ENCODE measurements at places on chromosomes 1 and 21.

- no peak for DNase-seq
Observed at GRCh38 chr1:54428837-54429518, 22.8 kb upstream of the SSBP3 start.

DNA sequence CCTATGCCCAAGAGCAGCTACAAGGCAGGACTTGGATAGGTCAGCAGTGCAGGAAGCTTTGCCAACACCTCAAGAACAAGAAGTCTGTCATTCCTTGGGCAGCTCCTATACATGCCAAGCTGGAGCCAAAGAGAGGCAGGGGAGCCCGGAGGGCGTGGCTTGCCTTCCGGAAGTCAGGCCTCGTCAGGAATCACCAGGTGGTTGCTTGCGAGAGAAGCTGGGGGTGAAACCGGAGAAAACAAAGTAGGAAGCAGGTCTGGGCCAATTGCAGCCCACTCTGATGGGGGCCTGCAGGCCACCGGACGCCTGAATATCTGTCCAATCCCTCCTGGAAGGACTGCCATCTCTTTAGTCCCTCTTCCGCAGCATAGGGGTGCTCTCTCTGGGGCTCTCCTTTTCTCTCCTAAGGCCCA lies 794 bp upstream of the FAM76A start:
- peak; percentile 72 for DNase-seq

DNA sequence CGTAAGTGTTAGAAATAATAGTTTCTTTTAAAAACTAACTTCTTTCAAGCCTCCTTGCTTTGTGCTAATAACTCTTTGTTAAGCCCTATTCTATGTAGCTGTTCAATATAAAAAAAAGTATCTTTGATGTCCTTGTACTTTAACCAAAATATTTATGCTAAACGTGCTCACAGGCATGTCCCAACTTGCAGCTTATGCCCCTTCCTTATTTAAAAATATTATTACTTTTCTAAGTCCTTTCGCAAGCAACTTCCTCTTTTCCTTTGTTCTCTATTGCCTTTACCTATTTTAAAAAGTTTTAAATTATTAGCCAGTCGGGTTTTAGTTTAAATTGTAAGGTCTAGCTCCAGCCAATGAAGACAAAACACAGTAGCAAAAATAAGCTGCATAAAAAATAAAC lies 43.4 kb upstream of the NBPF3 start:
- DNase-seq, result no peak

GRCh38 chr1:107840725-107841124 lies 124.3 kb downstream of the VAV3 start:
- no peak for DNase-seq

DNA sequence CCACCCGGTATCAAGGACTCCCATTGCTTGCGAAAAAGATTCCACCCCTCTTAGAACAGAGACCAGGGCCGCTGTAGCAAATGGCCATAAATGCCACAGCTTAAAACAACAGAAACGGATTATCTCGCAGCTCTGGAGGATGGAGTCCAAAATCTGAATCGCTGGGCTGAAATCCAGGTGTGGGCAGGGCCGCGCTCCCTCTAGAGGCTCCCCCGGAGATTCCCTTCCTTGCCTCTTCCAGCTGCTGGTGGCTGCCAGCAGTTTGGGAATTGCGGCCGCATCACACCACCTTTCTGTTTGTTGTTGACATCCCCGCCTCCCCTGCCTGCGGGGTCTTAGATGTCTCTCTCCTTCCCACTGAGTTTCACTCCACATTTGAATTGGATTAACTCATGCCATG lies 15.6 kb downstream of the PDE9A start:
- no peak for DNase-seq

- DNase-seq, result no peak
Observed at GRCh38 chr1:215517441-215517891, 49.6 kb upstream of the KCTD3 start.

DNA sequence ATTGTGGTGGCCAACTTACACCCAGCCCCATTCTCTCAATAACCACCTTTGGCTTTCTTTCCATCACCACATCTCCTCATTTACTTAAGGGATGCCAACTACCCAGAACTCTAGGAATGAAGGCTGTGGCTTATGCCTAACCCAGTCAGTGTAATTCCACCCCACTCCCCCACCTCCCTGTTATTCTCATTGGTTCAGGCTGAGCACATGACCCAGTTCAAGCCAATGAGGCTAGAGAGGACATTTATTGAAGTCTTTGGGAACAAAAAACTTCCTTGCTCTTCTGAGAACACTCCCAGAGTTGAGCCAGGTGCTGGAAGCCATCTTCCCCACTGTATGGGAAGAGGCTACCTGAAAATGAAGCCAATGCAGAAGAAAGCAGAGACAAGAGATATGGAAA lies 22.8 kb upstream of the CD2 start:
- no peak for DNase-seq

DNA sequence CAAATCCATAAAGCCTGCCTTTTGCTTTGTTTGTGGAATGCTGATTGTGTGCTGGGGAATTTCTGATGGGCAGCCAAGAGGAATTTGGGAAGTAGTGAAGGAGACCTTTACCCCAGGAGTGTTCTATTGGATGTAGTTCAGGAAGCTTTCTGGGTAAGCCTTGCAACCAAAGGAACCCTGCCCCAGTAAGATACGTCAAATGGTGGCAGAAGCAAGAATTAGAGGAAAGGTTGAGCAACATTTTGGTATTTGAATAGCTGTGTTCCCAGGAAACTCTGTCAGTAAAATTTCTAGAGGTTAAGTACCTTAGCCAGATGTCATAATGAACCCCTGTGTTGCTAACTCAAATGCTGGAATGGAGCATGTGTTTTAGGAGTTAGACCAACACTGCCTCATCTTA lies 6.4 kb downstream of the MGST3 start:
- no peak for DNase-seq

- no peak for DNase-seq
Observed at GRCh38 chr1:47637111-47637685, 199.4 kb downstream of the FOXD2 start.

DNA sequence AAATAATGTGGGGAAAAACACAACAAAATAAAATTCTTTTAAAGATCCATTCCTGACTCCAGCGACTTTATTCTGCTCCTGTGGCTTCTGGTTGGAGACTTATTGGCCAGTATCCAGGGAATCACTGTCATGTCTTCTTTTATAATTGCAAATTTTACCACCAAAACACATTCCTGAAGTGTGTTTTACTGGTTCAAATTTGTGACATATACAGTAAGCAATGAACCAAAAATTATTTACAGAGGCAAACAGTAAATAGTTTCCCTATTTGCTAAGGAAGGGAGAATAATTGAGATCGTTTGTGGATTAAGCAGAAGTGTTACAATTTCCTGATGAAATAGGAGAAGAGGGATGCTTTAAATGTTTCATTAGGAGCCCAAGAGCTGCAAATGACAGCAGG lies 118.7 kb downstream of the ZNF281 start:
- no peak for DNase-seq

DNA sequence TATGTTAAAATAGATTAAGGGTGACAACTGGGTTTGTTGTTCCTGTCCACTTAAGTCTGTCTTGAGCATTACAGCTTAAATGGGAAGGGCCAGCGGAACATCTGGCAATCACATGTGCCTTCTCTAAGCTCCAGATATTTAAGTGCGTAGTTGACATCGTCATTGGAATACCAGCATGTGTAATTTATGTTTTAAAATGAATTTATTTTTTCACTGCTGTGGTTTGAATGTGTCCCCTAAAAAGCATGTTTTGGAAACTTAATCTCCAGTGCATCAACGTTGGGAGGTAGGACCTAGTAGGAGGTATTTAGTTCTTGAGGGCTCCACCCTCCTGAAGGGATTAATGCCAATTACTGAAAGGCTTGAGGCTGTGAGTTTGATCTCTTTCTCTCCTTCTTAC lies 13.4 kb downstream of the ZCCHC17 start:
- DNase-seq, result no peak

DNA sequence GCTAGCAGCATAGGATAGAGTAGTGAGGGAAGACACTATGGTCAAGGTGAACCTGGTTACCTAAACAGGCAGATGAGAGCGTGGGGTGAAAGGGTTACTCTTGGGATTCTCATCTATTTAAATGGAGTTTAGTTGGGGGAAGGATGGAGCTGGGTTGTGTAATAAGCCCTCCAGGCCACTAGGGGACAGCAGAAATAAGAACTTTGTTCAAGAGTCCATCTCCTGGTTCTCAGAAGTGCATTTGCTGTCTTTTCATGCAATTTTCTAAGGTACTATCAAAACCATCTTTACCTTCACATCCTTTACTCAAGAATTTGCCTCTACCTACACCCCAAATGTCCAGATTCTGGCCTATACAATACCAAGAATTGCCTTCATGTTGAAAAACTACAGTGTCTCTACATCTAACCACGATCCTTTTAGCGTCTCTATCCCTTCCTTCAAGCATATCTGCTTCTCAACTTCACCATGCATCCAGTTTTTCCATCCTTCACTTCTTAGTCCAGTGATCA lies 28.0 kb downstream of the SLAMF1 start:
- DNase-seq, result no peak

GRCh38 chr1:73674945-73675561 lies 522.9 kb downstream of the LRRIQ3 start:
- no peak for DNase-seq

- DNase-seq, result no peak
Observed at GRCh38 chr1:3249231-3249630, 180.2 kb downstream of the PRDM16 start.

DNA sequence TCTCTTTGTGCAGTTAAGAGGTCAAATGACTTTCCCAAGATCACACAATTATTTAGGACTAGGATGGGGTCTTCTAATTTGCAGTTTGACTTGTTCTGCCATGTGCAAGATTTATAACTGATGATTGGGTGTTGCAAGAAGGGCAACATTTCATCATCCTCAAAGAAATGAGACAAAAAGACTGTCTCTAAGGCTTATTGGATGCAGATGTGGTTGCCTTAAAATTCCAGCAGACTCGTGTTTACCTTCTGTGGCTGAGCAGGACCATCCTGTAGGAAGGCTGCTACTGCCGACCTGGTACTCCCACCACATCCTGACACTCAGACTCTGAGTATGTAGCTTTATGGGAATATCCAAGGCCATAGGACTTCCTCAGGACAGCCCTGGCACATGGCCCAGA lies 99.9 kb upstream of the SGIP1 start:
- DNase-seq, result no peak

GRCh38 chr21:45439901-45440461 lies 35.0 kb downstream of the COL18A1 start:
- no peak for DNase-seq

GRCh38 chr1:26358411-26359384 lies 4.8 kb upstream of the CRYBG2 start:
- DNase-seq, result no peak

GRCh38 chr1:63004868-63005267 lies 220.9 kb downstream of the ATG4C start:
- DNase-seq, result no peak

DNA sequence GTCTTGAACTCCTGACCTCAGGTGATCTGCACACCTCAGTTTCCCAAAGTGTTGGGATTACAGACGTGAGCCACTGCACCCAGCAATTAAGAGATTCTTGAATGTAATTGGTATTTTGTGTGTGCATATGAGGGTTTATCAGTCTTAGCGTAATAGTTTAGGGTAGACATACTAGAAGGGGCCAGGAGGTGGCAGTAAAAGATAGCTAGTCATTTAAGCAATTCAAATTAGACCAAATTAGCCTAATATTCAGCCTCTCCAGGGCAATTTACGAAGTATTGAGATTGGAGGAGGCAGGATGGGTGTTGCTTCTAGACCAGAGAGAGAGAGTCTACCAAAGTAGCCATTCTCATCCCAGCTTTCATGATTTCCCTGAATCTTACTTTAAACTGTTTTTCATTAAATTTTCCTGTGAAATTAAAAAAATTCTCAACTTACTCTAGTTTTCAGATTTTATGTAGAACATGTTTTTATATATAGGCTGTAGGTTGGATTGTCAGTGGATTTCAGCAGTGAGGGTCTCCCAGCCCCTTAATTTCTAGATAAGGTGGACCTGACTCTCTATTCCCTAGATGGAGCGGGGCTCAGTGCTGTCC lies 119.7 kb downstream of the HHAT start:
- peak; percentile 63 for DNase-seq

DNA sequence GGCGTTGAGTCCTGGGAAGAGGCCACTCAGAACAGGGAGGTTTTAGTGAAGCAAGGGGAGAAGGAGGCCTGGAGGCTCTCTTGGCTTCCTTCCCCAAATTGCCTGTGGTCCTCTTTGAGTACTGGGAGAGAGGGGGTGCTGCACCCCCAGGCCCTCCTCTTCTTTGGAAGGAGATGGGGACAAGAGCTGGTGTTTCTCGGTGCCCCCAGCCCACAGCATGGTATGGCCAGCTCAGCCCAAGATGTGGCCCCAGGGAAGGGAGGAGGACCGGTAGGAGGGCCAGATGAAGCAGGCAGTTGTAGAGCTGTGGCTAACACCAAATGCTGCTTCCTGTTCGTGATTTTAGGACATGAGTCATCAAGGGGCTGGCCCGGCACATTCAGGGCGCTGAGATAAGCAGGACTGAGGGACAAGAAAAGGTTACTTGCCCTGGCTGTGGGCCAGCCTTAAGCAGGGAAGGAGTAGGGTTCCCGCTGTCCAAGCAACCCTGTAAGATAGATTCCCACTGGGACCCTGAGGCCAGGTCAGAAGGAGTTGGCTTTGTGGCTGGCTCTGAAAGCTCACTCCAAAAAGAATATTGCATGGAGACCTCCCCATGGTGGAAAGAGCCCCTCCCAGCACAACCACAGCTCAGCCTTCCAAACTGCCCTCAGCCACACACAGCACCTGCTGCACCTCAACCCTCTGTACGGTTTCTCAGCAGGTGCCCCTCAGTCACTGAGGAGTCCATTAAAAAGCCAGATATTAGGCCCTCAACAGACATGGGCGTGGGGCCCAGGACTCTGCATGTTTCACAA lies 4.9 kb upstream of the TNFRSF1B start:
- no peak for DNase-seq

DNA sequence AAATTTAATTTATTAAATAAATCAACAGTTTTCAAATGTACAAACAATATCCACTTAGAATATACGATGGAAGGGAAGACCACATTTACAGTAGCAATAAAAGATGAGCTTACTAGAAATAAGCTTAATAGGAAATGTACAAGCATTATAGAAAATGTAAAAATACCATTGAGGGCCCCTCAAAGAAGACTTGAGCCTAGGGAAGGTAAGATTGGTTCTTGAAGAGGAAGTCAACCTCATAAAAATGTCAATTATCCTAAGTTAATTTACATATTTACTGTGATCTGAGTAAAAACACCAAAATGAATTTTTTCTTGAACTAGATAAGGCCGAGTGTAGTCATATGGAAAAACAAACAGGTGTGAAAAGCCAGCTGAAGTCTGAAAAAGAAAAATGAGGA lies 39.7 kb upstream of the TRIM67 start:
- DNase-seq, result no peak

DNA sequence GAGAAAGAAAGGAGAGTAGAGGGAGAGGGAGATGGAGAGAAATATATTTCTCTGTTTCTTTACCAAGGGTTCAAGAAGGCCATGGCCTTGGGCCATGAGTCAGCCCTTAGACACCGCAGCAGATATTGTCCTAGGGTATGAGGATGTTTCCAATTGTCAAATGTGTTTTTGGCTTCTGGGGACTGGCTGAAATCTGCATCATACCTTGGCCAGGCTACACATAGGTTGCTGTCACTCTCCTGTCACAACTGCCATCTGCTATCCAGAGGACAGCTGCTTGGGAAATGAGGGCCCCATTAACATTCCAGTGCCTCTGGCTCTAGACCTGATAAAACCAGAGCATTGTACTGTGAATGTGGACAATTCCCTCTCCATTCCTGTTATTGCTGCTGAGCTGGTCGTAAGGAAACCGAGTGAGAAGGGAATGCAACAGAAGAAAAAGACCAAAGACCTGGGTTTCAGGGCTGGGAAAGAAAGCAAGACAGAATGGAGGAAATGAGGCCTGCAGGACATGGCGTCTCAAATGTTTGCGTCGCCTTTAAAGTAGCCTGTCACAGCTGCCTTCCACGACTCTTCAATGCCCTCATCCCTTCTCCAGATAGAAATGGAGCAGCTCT lies 8.8 kb upstream of the PIGC start:
- no peak for DNase-seq

- no peak for DNase-seq
Observed at GRCh38 chr1:43134068-43134467, 38.0 kb downstream of the EBNA1BP2 start.

All from NCI-H2227 treated with DMSO at 0.1 percent for 48 hours (cell line).